ENCODE measurements at places on chromosomes 13 and 19.

- no peak for ATAC-seq
These were observed 512.2 kb downstream of the LMO7 start for GRCh38 chr13:76148374-76148773.

DNA sequence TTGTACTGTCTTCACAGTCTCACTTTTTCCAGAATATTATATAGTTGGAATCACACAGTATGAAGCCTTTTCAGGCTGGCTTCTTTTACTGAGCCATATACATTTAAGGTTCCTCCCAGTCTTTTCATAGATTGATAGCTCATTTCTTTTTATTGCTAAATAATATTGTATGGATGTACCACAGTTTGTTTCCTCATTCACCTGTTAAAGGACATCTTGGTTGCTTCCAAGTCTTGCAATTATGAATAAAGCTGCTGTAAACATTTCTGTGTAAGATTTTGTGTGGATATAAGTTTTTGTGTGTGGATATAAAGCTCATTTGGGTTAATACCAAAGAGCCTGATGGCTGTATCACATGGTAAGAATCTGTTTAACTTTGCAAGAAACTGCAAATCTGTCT lies 24.5 kb upstream of the CYP2A7 start:
- ATAC-seq: no peak

DNA sequence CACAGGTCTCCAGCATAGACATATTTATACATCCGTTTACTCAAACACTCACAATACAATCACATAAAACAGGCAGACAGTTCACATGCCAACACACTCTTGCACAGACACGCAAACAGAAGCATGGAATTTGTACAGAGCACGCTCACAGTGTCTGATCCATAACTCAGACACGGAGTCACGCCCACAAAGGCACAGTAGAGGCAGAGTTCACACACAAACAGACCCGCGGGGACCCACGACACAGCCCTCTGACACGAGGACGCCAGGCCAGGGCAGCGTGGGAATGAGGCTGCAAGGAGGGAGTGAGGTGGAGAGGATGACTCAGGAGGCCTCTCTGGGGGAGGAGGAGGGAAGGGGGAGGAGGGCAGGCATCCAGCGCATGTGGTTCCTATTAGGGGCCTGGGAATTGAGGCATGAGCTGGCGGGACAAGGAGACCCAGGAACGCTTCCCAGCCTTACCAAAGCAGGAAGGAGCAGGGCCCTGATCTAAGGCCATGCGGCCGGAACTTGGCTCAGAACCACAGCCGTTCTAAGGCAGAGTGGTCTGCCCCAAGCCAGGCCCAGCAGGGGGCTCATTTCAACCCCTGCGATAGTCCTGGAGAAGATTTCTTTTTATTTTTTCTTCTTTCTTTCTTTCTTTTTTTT lies 9.1 kb upstream of the OLFM2 start:
- ATAC-seq: peak; percentile 97

DNA sequence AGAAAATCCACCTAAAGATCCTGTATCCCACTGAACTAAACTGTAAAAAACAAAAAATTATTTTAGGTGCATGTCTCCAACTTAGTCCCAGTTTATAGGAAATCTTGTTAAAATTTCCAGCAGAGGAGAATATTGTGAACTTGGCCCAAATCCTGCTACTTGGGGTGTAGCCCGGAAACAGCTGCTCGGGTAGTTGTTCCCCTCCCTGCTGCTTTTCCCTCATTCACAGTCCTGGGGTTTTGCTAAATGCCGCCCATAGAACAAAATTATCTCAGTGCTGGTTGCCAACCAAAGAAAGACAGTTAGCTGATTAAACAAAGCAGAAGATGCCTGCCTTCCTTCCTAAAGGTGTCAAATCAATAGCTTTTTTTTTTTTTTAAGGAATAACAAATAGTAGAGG lies 330.5 kb upstream of the KLF12 start:
- ATAC-seq: no peak

DNA sequence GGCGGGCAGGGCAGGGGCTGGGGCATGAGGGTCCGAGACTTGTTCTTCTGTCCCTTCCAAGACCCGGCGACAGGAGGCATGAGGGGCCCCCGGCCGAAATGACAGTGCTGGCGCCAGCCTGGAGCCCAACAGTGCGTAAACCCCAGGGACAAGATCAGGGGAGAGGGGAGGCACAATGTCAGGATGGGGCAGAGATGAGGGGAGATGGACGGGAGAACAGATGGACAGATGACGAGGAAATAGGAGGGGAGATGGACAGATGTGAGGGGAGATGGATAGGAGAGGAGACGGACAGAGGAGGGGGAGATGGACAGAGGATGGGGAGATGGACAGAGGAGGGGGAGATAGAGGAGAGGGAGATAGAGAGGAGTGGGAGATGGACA lies 518 bp downstream of the FLT3LG start:
- ATAC-seq: no peak

DNA sequence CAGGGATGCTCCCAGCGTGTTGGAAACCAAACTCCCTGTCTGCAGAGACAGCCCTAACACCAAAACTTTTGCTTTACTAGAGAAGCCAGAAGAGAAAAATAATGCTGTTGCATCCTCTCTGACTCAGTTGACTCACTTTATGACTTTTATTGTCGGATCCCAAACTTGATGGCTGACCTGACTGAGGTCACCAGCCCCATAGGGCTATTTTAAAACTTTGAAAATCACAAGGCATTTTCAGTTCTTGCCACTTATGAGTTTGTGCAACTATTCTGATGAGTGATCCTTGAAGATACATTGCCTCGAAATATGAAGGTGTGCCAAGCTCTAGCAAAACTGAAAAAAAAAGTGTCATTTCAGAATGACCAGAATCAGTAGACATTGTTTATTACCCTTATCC lies 320.2 kb downstream of the DLEU7 start:
- ATAC-seq: no peak

GRCh38 chr13:46267166-46267565 lies 55.4 kb downstream of the LRRC63 start:
- ATAC-seq: no peak

DNA sequence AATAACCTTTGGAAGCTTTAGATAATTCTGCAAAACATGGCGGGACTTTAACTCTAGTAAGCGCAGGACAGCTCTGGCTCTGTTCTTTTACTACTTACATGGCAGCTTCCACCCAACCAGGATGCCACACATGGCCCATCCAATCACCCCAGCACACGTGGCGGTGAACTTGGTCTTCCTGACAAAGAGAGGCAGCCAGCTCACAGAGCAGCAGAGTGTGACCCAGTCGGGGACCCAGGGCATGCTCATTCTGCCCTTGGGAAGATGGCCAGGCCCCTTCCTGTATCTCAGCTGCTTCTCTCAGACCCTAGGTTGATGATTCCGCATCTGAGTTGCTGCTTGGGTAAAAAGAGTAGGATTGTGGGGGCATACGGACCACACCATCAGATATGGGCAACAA lies 172.1 kb downstream of the USP12 start:
- ATAC-seq: no peak

DNA sequence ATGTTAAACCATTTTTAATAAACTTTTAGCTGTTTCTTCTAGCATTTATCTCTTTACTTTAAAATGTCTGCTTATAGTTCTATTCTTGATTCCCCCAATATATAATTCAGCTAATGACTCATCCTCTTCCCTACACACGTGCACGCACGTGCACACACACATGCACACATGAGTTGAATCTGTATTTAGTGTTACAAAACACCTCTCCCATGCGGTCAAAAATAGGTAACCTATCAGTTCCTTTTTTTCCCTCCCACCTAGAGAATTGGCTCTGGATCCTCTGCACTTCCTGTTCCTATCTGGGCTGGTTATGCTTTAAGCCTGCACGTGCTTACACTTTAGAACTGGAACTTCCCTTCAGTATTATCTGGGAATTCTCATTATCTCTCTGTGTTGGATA lies 144.1 kb downstream of the PAN3 start:
- no peak for ATAC-seq

- ATAC-seq: no peak
These were observed 22.3 kb downstream of the CEBPG start for GRCh38 chr19:33395561-33396550.

DNA sequence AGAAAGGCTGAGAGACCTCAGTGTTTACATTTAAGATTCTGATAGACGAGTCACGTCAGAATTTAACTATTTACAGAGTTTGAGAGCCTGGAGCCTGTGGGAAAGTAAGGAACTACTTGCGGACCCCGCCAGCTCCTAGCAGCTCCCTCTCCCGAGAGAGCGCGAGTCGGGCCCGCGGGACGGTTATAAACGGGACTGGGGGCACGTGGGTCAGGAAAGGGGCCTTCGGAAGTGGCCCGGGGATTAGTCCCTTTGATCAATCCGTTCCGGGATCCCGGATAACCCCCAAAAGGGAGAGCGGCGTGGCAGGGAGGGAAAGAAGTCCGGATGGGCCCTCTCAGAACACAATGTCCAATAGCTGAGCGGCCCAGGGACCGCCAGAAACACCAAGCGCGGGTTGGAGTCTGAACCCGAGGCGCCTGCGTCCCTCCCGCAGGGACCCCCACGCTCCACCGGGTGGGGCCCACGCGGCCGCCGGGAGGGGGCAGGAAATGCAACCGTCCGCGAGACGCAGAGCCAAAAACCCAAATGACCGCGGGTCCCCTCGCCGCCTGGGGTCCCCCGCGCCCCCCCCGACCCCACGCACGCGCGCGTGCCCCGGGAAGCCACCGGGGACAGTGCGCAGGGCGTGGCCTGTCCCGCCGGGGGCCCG lies 3.6 kb downstream of the ZIC5 start:
- no peak for ATAC-seq

DNA sequence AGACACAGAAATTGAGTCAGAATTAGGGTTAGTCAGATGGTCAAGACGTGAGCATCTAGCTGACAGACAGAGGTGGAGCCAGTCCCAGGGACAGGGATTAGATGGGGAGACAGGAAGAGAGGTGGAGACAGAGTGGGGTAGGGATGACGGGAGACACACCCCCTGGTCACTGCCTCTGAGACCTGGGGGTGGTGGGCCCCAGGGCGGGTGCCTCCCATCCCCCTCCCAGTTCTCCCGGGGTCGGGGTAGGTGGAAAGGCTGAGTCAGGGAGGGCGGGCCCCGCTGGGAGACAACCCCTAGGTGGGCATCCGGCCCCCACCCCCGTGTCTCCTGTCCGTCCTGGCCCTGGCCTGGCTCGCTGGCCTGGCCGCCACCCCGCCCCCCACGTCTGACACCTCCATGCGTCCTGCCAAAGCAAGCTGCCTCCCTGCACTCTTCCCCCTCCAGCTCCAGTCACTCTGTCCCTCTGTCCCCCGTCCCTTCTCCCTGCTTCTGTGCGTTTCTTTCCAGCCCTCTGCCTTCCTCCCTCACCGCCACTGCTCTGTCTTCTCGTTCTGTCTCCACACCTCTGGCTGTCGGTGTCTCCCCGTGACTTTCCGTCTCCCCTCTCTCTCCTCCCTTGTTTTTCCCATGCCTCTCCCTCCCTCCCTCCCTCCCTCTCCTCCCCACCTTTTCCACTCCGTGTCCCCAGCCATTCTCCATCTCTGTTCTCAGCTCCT lies 15.1 kb downstream of the CCDC97 start:
- peak; percentile 36 for ATAC-seq

DNA sequence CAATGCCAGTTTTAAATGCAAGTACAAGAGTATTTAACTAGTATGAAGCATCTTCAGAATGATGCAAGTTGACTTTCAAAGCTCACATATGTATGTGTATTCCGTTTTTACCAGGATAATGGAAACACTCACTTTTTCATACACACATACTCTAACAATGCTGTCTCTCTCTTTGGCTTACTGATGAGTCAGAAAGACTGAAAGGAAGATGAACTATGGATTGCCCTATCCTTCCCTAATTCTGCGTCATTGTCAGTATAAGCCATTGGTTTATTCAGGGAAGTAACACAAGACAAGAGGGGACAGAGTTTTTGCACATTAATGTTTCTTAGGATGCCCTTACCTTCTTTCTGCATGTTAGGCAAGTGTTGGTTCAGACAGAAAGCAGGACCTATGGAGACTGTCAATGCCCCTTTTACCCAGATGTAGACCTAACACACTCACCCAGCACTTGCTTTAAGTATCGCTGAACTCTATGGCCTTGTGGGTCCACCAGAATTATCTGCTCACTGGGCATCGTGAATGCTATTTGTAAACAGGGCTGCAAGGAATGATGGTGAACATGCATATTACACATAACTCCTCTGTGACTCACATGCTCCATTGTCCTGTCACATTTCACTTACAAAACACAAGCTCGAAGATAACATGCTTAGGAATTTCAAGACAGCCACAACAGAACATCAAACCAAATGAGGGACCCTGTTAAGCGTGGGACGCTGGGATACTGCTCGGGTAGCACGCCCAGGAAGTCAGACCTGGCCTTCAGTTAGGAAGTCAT lies 10.0 kb upstream of the OXGR1 start:
- peak; percentile 71 for ATAC-seq

DNA sequence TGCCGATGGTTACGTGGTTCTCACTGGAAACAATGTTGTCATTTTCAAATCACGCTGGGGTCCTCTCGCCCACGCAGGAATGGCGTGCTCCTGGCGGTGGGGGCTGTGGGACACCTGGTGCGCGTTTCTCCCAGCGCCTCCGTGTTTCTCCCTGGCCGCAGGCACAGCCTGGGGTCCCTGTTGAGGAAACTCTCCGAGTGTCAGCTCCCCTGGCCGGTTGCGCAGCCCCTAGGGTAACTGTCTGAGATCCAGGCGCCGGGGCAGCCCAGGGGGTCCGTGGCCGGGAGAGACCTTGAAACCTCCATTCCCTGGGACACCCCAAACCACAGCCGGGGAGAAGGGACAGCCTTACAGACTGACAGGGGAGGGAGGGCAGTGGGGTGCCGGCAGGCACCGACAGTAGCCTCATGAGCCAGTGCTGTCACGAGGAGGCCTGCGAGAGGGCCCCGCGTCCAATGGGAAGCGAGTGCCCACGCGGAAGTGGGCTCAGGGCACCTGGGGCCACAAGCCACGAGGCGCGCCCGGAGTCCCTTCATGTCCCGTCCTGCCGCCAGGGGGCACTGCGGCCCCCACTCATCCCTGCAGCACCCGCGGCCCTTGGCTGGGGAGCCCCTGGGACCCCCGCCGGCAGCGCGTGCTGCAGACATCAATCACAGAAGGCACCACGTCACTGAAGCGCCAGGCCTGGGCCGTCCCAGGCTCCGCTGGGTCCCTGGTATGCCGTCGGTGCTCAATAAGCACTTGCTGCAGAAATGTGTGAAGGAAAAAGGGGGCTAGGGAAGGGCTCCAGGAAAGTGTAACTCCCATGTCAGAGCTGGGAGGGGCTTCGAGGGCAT lies 9.5 kb downstream of the ADAMTSL5 start:
- ATAC-seq: peak; percentile 58

DNA sequence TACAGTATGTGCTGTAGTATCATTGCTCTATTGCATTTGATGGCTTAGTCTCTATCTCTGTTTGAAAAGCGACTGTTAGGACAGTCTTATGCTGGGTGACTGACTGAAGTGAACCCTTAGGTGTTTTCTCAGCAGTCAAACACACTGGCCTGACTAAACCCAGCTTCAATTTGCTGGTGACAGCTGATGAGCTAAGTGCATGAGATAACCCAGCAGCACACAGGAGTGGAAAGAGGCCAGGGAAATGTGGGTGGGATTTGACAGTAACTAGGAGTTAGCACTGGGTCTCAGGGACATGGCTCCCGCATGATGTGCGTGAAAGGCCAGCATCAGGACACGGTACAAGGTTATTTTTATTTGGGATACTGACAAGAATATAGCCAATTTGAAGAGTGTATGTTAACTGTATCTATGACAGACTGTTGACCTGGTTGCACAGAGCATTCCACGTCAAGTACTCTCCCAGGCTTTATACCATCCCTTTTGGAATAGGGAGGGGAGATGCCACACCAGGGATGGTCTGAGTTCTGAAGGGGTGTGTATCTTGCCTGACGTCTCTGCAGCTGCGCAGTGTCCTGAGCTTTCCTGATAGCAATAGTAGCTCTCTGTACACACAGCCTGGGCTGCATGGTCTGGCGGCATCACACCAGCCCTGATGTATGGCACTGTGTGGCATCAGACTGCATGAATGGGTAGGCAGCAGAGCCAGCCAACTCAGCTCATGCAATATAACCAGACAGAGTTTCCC lies 144.8 kb downstream of the FLT1 start:
- ATAC-seq: peak; percentile 65
